ENCODE measurements at places on chromosomes 5 and 9. TPM values are rescaled to one million over a fixed set of nuclear protein-coding genes. Genes with fewer than 3 reads are reported as not detected.

- H3K27ac ChIP-seq = no peak overlapping the region
- peaks cover 29% of the 10 kb centered on the region for H3K36me3 ChIP-seq
- H3K4me3 ChIP-seq = no peak overlapping the region
- no peaks in the 10 kb centered on the region for H3K4me1 ChIP-seq
Measured at GRCh38 chr9:137757613-137758029, 120.0 kb upstream of the CACNA1B start.

- no peak overlapping the region for H3K27ac ChIP-seq
- no peaks in the 10 kb centered on the region for H3K4me1 ChIP-seq
- no peak overlapping the region for H3K4me3 ChIP-seq
- DNase-seq = no peak
- no peaks in the 10 kb centered on the region for H3K27me3 ChIP-seq
Measured at GRCh38 chr5:39486361-39486760, 61.6 kb upstream of the DAB2 start.

The EGFL7 gene
- 39.8 TPM for total RNA-seq

DNA sequence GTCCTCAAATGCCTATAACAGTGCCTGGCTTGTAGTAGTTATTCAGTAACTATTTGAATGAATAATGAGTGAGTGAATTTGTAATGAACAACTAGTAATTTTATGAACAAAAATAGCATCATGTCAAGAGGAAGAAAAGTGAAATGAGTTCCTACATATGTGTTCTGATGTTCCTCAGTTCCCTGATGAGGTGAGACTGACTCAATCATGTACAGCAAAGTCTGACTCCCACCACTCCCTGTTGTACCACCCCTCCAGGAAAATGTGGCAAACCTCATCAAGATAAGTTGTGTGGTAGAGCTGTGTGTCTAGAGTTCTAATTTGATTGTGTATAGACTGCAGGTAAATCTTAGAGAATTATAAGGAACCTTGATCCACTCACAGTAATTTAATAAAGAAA, 201.6 kb downstream of the GOLPH3 start:
- H3K27ac ChIP-seq = no peak overlapping the region
- H3K36me3 ChIP-seq = no peaks in the 10 kb centered on the region
- H3K4me3 ChIP-seq = no peak overlapping the region
- no peak for DNase-seq

GRCh38 chr9:125551781-125552180, 155.2 kb downstream of the MAPKAP1 start:
- H3K36me3 ChIP-seq = no peaks in the 10 kb centered on the region
- H3K4me3 ChIP-seq = no peak overlapping the region

The BNC2 gene
- total RNA-seq = 26.8 TPM

The PCDHB4 gene
- total RNA-seq = 1.4 TPM

The OTP gene
- not detected for total RNA-seq

DNA sequence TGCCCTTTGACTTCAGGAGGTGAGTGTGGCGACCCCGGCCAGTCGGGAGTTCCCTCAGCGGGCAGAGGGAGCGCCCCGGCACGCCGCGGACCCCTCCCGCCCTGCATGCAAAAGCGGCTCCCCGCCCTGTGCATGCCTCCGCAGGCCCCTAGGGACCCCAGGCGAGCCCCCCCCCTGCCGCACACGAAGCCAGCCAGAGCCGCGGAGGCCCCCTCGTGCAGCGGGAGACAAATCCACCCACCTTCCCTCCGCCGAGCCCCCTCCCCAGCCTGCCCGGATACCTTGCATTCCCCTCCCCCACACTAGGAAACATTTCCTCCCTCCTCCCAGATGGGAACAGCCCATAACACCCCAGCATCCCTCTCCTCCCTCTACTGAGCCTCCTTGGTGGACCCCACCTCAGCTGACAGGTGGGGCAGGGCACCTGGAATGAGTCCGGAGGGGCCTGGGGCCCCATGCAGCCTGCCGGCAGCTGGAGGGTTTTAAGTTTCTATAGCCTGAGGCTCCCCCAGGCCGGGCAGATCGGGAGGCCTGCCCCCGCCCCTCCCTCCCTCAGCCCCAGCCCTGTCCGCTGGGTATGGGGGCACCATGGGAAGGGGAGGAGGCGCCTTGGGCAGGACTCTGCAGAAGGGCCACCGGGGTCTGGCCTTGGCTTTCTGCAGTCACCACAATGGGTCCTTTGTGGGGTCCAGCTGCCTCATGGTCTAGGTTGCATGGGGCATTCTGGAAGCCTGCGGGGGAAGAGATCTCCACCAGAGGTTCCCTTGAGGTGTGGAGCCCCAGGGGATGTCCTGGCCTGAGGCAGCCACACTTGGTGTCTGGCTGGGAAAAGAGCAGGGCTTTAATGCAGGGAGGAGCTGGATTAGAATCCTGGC, 601 bp downstream of the ERGIC1 start:
- peaks cover 6% of the 10 kb centered on the region for H3K36me3 ChIP-seq
- H3K27ac ChIP-seq = peak overlapping the region; percentile 73
- H3K4me3 ChIP-seq = peak overlapping the region; percentile 65
- peak; percentile 69 for DNase-seq

The HSPB3 gene
- not detected for total RNA-seq

DNA sequence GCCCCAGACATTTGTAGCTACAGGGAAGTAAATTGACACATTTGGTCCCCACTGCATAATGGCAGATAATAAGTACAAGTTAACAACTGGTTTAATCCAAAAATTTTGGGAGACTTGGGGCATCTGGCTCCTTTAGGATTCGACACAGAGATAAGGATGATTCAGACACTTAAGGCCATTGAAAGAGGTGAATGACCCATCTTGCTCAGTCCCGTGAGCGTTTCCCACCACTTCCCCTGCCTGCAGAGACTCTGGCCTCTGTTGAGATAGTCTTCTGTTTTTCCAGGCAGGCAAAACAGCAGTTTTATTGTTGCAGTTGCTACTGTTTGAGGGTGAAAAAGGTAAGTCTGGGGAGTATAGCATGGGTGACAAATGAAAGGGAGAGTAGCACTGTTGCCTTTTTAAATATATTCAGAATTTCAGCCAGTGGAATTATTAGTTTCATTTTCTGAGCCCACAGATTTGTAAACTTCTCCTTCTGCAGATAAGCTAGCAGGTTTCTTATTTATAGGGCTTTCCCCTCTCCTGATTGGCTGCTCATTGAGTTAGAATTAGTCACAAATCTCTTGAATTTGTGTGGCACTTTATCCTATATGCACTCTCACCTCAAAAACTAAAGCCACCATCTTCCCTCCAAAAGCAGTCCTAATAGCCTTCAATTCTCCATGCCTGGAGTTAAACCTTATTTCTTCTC, 19.3 kb downstream of the ACO1 start:
- H3K36me3 ChIP-seq = peaks cover 23% of the 10 kb centered on the region
- H3K27me3 ChIP-seq = no peaks in the 10 kb centered on the region
- H3K4me3 ChIP-seq = no peak overlapping the region
- no peak for DNase-seq

GRCh38 chr5:36630201-36631145, 24.1 kb downstream of the SLC1A3 start:
- no peaks in the 10 kb centered on the region for H3K4me1 ChIP-seq
- peaks cover 6% of the 10 kb centered on the region for H3K36me3 ChIP-seq
- no peak overlapping the region for H3K4me3 ChIP-seq
- no peaks in the 10 kb centered on the region for H3K27me3 ChIP-seq
- no peak overlapping the region for H3K27ac ChIP-seq

- DNase-seq = no peak
- H3K27me3 ChIP-seq = no peaks in the 10 kb centered on the region
- no peaks in the 10 kb centered on the region for H3K4me1 ChIP-seq
- no peaks in the 10 kb centered on the region for H3K36me3 ChIP-seq
- H3K27ac ChIP-seq = no peak overlapping the region
- no peak overlapping the region for H3K4me3 ChIP-seq
Measured at GRCh38 chr5:60916646-60917045, 28.2 kb downstream of the ERCC8 start.

The RPP25L gene
- total RNA-seq = 25.6 TPM

The BTNL3 gene
- total RNA-seq = not detected

The RPL37 gene
- total RNA-seq = 1,534 TPM

- H3K36me3 ChIP-seq = no peaks in the 10 kb centered on the region
- no peak overlapping the region for H3K4me3 ChIP-seq
- H3K4me1 ChIP-seq = no peaks in the 10 kb centered on the region
- H3K27me3 ChIP-seq = peaks cover 3% of the 10 kb centered on the region
Measured at GRCh38 chr5:140365941-140366340, 5.9 kb downstream of the SLC4A9 start.

GRCh38 chr9:13330396-13331004, 51.0 kb upstream of the MPDZ start:
- H3K36me3 ChIP-seq = no peaks in the 10 kb centered on the region
- no peaks in the 10 kb centered on the region for H3K27me3 ChIP-seq
- no peaks in the 10 kb centered on the region for H3K4me1 ChIP-seq
- no peak overlapping the region for H3K4me3 ChIP-seq
- no peak for DNase-seq

All from H1 (cell line).